ENCODE measurements at places on chromosomes 13 and 19.

DNA sequence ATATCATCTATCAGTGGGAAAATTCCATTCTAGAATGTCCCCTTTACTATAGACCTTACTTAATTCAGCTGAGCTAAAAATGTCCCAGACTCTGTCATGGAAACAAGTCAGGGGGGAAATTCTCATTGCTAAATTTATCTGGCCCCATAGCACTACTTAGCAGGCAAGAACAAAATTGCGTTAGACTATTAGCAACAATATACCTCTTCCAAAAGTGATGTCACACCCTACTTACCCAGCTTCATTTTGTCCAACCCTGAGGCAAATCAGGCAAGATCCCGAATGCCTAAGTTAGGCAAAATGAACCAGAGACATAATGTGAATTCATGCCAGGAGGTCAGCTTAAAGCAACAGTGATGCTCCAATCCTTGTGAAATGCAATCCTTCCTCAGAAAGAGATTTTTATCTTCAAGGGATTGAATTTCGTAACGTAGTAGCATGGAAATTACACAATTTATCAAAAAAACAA, 93.7 kb downstream of the FRY start:
- no peak for DNase-seq

DNA sequence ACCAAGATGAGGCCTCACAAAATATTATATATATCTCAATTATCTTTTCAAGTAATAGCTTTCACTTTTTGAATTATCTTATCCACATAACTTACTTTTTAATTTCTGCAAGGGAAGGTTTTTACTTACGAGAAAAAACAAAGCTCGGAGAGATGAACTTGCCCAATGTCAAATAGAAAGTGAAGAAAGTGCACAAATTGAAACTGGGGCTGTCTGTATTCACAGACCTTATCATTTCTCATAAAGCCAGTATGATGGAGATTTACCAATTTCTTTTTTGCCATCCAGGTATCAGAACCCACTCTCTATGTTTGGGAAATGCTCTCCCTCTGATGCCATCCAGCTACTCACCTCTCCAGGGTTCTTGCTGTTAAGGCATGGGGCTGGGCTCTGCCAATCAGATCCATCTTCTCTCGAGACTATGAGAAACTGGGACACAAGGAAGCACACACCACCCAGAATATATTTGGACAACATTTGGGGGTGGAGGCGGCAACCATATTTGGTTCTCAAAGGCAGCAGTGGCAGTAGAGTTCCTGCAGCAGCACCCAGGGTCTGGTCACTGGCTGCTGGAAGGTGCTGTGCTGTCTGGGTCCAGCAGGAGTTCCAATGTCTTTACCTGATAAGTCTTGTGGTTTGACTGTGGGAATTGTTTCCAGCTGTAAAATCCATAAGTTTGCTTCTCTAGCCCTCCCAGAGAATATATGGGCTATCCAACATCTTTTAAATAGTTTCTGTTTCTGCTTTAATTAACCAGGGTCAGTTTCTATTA, 45.8 kb upstream of the SCEL start:
- no peak for DNase-seq

- no peak for DNase-seq
Measured at GRCh38 chr13:85009447-85009846, 789.8 kb downstream of the SLITRK6 start.

DNA sequence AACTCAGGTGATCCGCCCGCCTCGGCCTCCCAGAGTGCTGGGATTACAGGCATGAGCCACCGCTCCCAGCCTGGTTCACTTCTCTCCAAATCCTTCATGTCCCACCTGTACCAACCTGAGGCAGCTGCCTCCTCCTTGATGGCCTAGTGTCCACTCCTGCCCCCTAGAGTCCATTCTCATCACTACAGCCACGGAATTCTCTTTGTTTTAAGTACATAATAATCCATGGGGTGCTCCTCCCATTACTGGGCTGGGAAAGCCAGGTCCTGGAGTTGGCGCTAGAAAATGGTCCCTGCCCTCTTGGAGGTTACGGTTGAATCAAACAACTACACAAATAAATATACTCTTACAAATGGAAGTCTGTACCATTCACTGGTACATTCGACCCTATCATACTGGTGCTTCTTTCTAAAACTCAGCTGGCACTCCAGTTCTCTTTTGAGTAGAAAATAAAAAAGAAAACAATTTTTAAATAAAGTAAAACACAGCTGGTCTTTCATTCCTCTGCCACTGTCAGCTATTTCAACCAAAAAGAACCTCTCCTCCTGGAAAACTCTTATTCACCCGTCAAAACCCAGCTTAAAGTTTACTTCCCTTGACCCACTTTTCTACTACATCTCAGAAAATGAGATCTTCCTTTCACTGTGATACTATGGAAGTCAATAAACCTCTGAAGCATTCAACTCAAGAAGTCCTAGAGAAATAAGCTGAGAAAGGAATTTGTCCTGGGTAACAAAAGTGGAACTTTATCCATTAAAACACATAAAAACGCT, 22.4 kb upstream of the ARHGEF18 start:
- no peak for DNase-seq

DNA sequence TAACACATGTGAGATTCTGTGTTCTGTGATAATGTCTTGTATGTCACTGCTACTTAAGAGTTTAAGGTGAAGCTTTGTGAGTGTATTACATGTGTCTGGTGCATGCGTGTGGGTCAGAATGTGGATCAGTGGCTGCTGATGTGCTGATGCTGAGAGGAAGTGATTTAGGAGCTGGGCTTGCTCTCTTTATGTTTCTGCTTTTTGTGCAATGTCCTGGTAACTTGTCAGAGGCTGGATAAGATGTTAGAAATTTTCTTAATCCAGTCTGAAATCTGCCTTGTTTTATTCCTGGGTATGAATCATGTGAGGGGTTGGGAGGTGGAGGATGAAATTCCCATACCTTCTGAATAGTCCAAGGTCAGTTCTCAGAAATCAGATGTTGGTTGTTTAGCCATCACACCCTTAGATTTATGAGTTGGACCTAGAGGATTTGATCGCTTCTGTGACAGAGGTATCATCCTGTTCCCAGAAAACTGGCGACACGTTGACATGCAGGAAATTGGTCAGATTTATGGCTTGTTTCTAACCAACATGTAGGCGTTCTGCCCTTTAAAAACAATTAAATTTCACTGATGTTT, 24.5 kb upstream of the CXCL17 start:
- DNase-seq: no peak

DNA sequence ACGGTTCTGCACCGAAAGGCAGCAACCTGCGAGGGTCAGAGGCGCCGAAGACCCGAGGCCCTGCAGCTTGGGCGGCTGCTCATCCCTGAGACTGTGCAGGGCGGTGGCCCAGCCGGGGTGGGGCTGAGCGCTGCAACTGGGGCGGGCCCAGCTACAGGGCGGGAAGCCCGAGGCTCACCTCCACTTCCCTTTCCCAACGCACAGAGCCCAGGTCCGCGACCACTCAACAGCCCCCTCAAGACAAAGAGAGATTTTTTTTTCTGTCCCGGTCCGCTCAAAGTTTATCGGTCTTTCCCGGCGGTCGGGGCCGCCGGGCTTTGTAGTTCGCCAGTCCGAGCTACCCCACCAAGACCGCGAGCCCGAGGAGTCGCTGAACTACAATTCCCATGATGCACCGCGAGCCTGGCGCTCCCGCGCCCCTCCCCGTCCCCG, 573 bp downstream of the KATNAL1 start:
- DNase-seq: peak; percentile 96

DNA sequence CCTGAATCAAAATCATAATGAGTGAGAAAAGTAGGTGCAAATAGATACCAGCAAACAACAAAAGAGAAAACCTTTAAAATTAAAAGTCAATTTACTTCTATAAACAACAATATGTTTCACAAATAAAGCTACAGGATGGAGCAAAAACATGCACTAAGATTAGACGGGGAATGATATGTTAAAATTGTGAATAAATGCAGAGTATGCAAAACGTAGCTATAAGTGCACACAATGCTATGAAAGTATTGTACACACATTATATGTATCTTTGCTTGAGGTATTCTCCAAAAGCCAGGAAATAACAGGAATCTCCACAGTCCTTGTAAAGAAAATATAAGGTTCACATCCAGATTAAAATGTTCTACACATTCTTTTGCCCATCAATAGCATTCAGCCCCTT, 523.9 kb downstream of the EFNB2 start:
- no peak for DNase-seq

DNA sequence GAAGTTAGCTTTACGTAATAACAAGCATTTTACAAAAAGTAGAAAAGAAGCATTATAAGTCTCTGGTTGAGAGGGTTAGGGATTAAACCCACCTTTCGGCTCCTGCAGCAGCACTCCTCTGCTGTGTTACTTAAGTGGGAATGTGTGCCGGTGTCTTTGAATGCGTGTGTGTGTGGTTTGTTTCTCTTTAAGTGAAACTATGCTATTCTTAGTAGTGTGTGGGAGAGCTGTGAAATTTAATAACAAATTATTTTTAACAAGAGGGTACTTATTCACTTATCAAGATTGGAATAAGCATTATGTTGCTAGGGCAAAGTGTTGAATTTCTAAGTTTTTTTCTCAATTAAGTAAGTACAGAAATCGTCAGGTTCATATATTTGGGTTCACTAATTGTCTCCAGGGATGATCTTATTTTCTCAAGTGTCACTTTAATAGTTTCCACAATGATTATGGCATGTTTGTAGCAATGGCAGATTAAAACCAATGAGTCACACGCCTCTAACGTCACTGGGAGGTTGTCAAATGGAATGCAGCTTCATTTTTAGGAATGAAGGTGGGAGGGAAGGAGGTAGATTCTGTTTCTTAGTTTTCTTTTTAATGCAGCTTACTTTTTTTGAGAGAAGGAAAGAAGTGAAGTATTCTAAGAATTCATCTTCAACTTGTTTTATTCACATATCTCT, 151.3 kb downstream of the LMO7 start:
- no peak for DNase-seq

DNA sequence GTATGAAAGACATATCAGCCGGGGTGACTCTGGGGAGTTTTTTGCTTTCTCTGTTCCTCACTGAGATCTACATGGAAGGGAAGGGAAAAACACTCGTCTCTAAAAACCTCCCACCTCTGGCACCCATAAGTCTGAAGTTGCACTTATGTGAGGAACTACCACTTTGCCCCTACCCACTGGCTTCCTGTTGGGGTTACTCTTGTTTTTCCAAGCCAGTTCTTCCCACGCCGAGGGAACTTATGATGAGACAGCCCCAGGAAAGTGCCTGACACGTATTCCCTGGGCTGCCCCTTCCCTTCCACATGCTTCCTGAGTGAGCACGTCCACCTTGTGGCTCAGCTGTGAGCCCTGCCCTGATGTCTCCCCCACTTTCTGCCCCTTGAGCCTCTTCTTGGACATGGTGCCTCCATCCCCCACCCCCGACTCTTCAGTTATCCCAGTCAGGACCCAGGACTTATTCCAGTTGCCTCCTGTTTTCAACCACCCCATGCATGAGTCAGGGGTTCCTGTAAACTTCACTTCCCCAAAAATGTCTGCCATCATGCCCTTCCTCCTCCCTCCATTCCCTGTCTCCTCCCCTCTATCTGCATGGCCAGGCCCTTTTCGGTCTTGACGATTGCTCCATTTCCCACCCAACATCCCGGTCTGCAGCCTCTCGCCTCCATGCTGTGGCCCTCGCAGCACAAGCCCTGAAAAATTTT, 5.1 kb upstream of the SIGLEC7 start:
- no peak for DNase-seq

DNA sequence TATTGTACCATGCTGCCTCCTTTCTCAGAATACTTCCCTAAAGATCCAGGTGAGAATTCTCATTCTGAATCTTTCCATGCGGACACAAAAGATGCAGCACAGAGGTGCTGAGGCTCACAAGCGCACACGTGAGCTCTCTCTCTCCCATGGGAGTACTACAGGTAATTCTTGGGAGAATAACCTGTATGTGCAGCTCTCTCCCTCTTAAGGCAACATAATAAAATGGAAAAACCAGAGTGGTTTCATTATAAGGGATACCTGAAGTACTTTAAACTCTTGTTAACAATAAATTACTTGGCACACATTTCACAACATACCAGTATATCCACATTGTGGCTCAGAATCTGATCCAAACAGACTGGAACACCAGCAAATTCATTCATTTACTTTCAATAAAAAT, 40.4 kb downstream of the INTS6 start:
- no peak for DNase-seq

DNA sequence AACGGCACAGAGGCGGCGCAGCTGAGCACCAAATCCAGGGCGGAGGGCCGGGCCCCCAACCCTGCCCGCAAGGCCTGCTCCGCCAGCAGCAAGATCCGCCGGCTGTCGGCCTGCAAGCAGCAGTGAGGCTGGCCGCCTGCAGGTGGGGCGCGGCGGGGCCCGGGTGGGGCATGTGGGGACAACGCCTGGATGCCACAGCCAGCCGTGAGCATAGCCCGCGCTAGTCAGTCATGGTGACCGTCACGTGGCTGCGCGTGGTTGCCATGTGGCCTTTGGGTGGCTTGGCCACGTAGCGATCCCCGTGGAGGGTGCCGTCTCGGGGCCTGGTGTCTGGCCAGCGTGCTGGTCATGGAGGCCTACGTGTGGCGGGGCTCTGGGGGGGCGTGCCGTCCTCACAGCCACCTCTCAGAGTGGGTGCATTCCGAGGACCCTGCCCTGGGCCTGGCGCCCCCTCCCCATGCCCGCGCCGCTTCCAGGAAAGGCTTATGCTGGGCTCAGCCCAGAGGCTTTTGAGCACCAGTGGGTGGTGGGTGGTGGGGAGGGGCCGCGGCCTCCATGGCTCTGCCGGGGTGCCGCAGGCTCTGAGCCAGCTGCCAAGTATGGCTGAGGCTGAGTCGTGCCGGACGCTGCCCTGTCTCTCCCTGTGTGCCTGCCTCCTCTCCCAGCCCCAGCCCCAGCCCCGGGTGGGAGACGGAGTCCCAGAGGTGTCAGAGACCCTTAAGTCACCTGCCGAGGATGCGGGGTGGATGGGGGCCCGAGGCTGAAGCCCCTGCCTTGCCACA, 11.1 kb downstream of the CBARP start:
- DNase-seq: no peak

DNA sequence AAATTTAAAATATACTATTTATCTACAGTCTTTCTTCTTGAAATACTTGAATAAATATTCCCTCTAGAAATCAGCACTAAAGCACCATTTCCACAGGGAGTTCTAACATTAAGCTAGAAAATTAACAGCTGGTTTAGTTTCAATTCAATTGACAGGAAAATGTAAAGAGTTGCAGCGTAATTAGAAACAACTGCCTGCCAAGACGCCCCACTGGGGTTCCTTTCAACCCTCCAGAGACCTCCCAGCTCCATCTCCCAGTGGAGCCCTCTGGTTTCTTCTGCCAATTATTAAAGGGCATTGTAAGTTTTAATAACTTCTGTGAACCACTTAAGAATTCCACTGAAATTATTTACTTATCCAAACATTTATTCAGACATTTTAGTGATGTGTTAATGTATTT, 4.2 kb downstream of the GJA3 start:
- no peak for DNase-seq

- DNase-seq: no peak
Measured at GRCh38 chr13:113825841-113826240, 38.0 kb downstream of the GAS6 start.

DNA sequence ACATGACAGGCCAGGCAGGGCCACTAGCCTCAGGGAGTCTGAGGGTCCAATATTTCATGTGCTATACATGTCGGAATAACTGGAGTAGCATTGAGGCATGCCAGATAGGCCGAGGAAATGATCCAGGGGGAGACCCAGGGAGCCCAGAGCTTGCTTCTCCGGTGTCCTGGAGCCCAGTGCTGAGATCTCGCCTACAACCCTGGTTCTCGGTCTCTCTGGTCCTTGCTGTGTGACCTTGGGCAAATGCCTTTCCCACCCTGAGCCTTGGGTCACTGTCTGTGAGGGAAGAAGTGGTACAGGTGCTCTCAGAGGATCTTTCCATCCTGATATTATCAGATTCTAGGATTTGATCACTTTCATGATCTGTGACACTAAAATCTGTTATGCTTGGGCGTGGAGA, 11.3 kb downstream of the CBLC start:
- no peak for DNase-seq

- DNase-seq: no peak
Measured at GRCh38 chr19:3548606-3549005, 8.8 kb downstream of the MFSD12 start.

Data from left colon (tissue), 2 donors.